ENCODE measurements at places on chromosomes 16 and 17.

DNA sequence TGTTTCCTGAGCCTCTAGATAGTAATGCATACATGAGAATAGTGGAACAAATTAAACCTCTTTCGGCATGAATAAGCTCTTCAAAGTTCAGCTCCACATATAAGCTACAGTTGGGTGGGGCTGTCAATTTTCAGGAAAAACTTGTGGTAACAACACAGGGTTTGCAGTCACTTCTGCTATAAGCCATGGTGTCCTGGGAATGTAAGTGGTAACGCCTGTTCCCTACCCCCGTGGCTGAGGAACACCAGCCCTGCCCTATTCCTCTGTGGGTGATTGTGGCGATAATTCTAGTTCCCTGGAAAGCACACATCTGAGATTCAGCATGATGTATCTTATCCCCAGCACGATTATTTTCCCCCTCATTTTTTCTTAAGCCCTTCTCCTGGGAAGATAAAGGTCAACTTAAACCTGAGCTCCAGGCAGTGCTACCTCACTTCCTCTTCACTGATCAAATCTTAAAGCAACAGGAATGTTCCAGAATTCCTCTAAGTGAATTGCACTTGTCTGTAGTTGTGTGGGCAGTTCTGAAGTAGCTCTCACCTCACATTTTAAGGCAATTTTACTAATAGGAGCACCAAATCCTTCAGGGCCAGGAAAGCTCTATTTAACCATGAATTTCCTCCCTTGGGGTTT, 500.7 kb upstream of the HSBP1 start:
- no peak for DNase-seq

DNA sequence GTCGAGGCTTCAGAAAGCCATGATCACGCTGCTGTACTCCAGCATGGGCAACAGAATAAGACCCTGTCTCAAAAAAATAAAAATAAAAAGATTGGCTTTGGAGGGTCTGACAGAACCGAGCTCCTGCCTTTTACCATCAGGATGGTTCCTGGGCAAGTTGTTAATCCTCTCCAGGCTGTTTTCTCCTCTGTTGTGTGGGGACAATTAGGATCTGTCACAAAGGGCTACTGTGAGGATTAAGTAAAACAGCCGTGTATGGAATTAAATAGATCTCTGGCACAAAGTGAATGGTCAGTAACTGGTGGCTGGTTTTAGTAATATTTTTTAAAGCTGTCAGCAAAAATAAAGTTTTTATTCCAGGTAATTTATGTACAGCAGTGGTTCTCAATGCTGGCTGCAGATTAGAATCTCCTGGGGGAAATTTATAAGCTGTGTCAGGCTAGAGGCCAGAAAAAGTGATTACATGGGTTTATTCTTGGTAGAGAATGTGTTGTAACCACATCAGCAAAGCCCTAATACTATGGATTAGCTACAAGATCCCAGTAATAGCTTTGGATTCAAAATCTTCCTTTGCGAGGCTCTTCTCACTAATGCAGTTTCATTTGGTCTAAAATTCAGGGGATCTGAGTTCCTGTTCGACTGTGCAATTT, 47.2 kb downstream of the GPRC5B start:
- no peak for DNase-seq

DNA sequence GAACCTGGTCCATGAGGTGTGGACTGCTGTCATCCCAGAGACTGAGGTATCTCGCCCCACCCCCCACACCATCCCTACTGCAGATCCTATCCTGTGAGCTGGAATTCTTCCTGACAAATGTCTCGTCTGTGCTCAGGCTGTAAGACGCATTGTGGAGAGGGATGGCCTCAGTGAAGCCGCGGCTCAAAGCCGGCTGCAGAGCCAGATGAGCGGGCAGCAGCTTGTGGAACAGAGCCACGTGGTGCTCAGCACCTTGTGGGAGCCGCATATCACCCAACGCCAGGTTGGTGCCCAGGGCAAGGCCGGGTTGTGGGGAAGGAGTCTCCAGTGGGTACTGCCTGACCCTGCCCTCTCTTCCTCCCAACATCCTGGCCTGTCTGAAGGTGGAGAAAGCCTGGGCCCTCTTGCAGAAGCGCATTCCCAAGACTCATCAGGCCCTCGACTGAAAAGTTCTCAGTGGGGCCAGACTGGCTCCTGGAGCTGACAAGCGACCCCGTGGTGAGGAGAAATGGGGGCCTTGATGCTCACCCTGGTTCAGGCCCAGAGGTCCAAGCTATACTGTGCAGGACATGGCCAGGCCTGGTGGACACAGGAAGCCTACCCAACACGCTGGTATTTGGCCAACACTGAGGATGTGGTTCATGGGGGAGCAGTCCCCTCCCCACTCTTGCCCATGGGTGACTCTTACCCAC, 1.2 kb upstream of the MLX start:
- DNase-seq: no peak

- no peak for DNase-seq
These were observed 1.2 kb downstream of the MMP2 start for GRCh38 chr16:55480228-55480655.

DNA sequence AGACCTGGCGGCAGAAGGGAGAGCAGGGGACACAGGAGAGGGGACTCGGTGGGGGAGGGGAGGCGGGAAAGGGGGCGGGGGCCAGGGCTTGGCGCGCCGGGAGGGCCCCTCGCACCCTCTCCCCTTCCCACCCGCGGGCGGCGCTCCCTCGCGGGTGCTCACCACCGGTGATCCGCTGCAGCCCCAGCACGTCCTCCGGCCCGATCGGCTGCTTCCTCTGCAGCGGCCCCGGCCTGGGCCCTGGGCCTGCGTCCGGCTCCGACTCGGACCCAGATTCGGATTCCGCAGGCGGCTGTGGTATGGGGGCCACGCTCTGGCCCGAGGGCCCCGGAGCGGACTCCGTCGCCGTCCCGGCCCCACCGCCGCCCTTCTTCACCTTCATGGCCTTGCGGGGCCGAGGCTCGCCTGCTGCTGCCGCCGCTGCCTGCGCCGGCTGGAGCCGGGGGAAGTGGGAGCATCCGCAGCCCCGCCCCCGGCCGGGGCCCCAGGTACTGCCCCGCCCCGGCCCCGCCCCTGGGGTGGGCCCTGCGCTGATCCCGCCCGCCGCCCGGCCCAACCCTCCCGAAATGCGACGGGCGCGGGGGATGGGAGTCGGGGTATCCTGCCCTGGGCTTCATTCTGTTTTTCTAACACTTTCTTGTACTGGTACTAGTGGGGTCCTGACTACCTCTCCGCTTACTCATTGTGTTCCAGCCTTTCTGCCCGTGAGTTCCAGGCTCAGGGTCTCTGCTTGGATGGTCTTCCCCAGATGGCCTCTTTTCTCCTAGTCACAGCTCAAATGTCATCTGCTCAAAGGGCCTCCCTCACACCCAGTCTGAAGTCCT, at the start of gene UNC119:
TSS of gene UNC119 (minus strand) at position 449 of the 824 bp plus-strand sequence. CDS start at position 382, 67 bp downstream.
- DNase-seq: no peak

DNA sequence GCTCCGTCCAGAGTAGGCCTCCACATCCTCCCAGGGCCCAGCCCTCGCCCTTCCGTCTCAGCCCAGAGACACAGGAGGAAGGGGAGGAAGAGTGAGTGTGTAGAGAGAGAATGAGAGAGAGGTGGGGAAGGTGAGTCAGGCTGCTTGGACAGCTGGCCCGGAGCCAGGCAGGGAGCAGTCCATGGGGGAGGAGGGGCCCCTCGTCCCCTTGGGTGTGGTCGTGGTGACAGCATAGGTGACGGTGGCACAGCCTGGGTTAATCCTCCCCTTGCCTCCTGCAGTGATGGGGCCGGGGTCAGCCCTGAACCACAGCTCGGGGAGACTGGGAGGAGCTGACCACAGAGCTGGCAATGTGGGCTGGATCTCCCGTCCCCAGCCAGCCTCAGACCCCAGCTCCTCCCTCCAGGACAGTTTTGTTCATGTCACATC, 36.5 kb downstream of the FA2H start:
- peak; percentile 49 for DNase-seq

DNA sequence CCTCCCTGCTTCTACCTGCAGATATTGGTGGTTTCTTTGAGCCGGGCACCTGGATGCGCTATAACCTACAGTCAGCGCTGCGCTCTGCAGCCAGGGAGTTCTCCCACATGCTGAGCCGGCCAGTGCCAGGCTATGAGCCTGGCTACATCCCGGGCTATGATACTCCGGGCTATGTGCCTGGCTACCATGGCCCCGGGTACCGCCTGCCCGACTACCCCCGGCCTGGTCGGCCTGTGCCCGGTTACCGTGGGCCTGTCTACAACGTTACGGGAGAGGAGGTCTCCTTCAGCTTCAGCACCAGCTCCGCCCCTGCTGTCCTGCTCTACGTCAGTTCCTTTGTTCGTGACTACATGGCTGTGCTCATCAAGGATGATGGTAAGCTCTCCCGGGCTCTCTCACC, 13.2 kb downstream of the CNTNAP1 start:
- DNase-seq: no peak

GRCh38 chr16:89155184-89155679, 16.3 kb upstream of the CDH15 start:
- DNase-seq: no peak

GRCh38 chr17:50596191-50597037, 35.9 kb downstream of the CACNA1G start:
- DNase-seq: no peak

GRCh38 chr16:55634193-55634592, 21.6 kb upstream of the SLC6A2 start:
- no peak for DNase-seq

DNA sequence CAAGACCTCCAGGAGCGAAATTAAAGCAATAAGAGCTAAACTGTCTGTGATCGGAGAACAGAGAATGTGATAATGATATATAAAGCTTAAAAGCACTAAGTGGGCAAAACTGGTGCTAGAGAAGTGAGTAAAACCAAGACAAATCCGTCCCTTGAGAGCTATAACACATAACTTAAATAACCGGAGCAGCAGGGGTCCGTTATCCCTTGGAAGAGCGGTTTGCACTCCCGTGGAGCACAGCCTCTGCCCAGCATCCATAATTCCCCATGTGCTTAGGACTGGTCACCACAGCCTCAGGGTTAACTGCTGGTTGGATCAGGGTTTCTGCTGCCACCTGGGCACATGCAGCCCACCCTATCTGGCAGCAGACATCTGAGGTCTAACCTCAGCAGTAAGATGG, 489.0 kb downstream of the NPIPA7 start:
- DNase-seq: no peak

GRCh38 chr16:4140652-4141051, 24.4 kb upstream of the ADCY9 start:
- DNase-seq: peak; percentile 59

- DNase-seq: no peak
These were observed 70.4 kb downstream of the KSR1 start for GRCh38 chr17:27526604-27527002.

GRCh38 chr17:82228842-82229697, at the start of gene SLC16A3:
TSS of gene SLC16A3 (plus strand) at chr17:82229042. CDS start at chr17:82236009, 6,967 bp downstream.
- no peak for DNase-seq

- DNase-seq: no peak
These were observed 122.4 kb upstream of the NUDT7 start for GRCh38 chr16:77599793-77600415.

- no peak for DNase-seq
These were observed 103.5 kb upstream of the ZNF750 start for GRCh38 chr17:82943339-82943738.

GRCh38 chr17:2893422-2893914, 97.2 kb downstream of the RAP1GAP2 start:
- DNase-seq: peak; percentile 64

GRCh38 chr17:8121681-8122421, 2.1 kb downstream of the HES7 start:
- DNase-seq: no peak
